Heart right ventricle (tissue), 16 donors: ENCODE measurements at places on chromosomes 3 and 15.

GRCh38 chr15:43930079-43930478 is 103.3 kb downstream of the WDR76 start:
- H3K36me3 ChIP-seq = no peaks in the 10 kb centered on the region
- DNase-seq = no peak
- no peak overlapping the region for H3K4me3 ChIP-seq
- H3K27ac ChIP-seq = no peak overlapping the region
- no peaks in the 10 kb centered on the region for H3K27me3 ChIP-seq

GRCh38 chr3:148062590-148062989 is 635.1 kb upstream of the AGTR1 start:
- no peak for DNase-seq
- no peaks in the 10 kb centered on the region for H3K4me1 ChIP-seq
- H3K36me3 ChIP-seq = no peaks in the 10 kb centered on the region
- H3K4me3 ChIP-seq = no peak overlapping the region
- H3K27me3 ChIP-seq = no peaks in the 10 kb centered on the region
- H3K27ac ChIP-seq = no peak overlapping the region

- no peaks in the 10 kb centered on the region for H3K36me3 ChIP-seq
- no peak for DNase-seq
- H3K4me1 ChIP-seq = peaks cover 24% of the 10 kb centered on the region
- no peaks in the 10 kb centered on the region for H3K27me3 ChIP-seq
Observed at GRCh38 chr3:152200476-152201420, 68.0 kb upstream of the MBNL1 start.

DNA sequence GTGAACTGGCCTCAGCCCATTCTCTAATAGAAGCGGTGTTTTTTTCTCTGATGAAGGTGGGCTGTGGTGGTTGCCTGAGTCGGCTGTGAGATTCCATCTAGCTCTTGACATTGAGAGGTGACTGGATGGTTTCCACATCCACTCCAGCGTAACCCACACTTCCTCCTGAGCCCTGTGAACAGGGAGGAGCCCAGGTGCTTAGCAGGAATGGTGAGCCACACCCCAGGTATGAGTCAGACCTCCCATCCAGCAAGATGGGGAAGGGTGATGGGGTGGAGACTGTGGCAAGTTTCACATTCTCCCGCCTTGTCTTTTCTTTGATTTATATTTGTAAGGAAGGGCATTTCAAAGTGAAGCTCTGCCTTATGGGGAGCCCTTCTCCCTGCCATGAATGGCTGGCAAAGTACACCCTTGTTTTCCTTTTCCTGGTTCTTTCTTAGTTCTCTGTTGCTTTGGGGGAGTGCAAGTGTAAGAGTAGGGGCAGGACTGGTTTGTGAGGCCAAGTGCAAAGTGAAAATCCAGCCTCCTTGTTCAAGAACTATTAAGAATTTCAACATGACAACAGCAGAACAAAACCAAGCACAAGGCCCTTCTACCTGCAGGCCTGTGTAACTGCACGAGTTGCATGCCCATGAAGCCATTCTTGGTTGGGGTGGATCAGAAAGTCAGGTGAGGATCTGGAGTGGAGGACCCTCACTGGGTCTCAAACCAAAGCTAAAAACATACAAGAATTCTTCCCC is 4.6 kb upstream of the TPRG1 start:
- H3K4me1 ChIP-seq = no peaks in the 10 kb centered on the region
- no peaks in the 10 kb centered on the region for H3K36me3 ChIP-seq
- no peak for DNase-seq

- H3K36me3 ChIP-seq = no peaks in the 10 kb centered on the region
- no peak overlapping the region for H3K4me3 ChIP-seq
- H3K4me1 ChIP-seq = no peaks in the 10 kb centered on the region
- DNase-seq = no peak
- H3K27me3 ChIP-seq = no peaks in the 10 kb centered on the region
Observed at GRCh38 chr3:11917051-11917450, 70.4 kb upstream of the TAMM41 start.

- peak overlapping the region; percentile 18 for H3K4me3 ChIP-seq
- no peak overlapping the region for H3K27ac ChIP-seq
- no peak for DNase-seq
- H3K4me1 ChIP-seq = peaks cover 8% of the 10 kb centered on the region
Observed at GRCh38 chr3:50194903-50195500, 3.6 kb downstream of the GNAT1 start.

DNA sequence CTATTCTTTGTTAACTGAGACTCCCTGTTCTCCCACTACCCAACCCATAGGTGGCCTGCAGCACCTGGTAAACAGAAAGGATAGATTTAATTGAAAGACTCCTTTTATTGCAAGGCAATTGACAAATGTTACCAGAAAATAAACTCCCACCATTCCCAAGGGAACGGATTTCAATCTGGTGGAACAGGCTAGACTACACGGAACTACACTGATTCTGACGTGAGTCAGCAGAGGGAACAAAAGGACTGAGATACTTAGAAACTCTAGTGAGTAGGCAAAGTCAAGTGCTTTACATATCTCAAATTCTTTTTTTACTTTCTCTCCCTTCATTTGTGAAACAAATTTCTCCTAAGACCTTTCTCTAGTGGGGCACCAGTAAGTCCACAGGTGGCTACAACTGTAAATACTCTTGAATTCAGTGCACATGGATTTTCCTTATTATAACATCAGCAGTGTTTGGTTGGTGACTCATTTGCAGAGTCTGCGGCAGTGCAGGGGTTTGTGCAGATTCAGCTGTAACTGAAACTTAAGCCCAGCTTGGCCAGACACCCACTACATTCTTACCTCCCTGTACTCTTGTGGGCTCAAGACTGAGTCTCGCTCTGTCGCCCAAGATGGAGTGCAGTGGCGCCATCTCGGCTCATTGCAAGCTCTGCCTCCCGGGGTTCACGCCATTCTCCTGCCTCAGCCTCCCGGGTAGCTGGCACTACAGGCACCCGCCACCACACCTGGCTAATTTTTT is 34.3 kb upstream of the PLSCR2 start:
- H3K4me3 ChIP-seq = no peak overlapping the region
- DNase-seq = no peak
- no peaks in the 10 kb centered on the region for H3K27me3 ChIP-seq
- H3K4me1 ChIP-seq = peaks cover 31% of the 10 kb centered on the region
- no peaks in the 10 kb centered on the region for H3K36me3 ChIP-seq

DNA sequence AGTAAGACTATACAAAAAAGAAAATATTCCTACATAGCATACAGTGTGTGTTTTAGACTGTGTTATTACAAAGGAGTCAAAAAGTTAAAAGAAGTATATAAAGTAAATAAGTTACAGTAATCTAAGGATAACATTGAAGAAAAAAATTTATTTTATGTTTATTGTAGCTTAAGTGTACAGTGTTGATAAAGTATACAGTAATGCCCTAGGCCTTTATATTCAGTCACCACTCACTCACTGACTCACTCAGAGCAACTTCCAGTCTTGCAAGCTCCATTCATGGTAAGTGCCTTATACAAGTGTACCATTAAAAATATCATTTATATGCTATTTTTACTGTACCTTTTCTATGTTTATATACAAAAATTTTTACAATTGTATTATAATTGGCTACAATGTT is 220.1 kb downstream of the BCHE start:
- no peak for DNase-seq
- no peak overlapping the region for H3K27ac ChIP-seq
- H3K4me3 ChIP-seq = no peak overlapping the region
- no peaks in the 10 kb centered on the region for H3K36me3 ChIP-seq
- H3K4me1 ChIP-seq = no peaks in the 10 kb centered on the region

GRCh38 chr3:188339410-188340295 is 185.7 kb downstream of the LPP start:
- H3K4me1 ChIP-seq = peaks cover 25% of the 10 kb centered on the region
- H3K4me3 ChIP-seq = no peak overlapping the region
- H3K27me3 ChIP-seq = no peaks in the 10 kb centered on the region
- H3K36me3 ChIP-seq = no peaks in the 10 kb centered on the region
- DNase-seq = no peak
- peak overlapping the region; percentile 8 for H3K27ac ChIP-seq

DNA sequence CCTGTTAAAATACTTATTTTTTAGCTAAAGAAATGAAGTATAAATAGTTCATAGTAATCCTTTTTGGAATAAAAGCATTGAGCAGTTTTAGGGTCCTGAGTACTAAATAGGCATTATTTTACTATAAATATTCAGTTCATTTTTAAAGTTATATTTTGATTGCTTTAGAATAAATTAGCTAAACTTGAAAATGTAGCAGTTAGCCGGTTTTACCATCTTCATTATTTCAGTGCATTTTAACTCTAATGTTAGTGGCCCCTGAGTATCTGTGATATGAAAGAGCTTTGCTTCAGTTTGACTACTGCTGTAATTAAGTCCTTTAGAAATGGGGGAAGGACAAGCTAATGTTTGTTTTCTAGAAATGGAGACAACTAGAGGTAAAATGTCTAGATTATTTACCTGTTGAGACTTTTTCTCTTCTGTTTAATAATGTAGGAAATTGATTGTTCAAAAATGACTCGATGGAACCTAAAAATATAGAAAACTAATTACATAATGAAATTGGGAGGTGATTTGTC is 3.6 kb downstream of the SMC4 start:
- H3K4me3 ChIP-seq = peak overlapping the region; percentile 79
- DNase-seq = no peak
- no peaks in the 10 kb centered on the region for H3K27me3 ChIP-seq
- H3K36me3 ChIP-seq = no peaks in the 10 kb centered on the region
- no peak overlapping the region for H3K27ac ChIP-seq

DNA sequence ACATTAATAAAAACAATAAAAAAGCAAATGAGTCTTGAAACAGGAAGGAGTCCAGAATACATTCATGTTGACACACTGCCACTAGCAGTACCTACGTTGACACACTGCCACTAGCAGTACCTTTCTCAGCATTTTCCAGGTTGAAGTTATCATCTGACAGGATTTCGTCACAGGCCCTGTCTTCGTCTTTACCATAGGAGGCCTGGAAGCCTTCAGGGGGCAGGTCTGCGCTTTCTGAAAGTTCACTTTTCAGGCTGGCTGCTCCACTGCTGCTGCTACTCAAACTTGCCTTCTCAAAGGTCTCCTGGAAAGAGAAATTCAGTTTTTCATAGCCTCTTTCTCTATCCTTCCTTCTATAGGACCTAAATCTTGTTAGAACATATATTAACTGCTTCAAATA is 194.7 kb downstream of the NEK10 start:
- H3K4me3 ChIP-seq = no peak overlapping the region
- H3K27ac ChIP-seq = no peak overlapping the region
- H3K36me3 ChIP-seq = no peaks in the 10 kb centered on the region
- DNase-seq = no peak
- no peaks in the 10 kb centered on the region for H3K27me3 ChIP-seq
- no peaks in the 10 kb centered on the region for H3K4me1 ChIP-seq

- peak overlapping the region; percentile 86 for H3K27ac ChIP-seq
- H3K4me3 ChIP-seq = peak overlapping the region; percentile 64
- peaks cover 47% of the 10 kb centered on the region for H3K4me1 ChIP-seq
- H3K36me3 ChIP-seq = no peaks in the 10 kb centered on the region
Observed at GRCh38 chr3:42701371-42702065, 1.1 kb downstream of the HHATL start.

DNA sequence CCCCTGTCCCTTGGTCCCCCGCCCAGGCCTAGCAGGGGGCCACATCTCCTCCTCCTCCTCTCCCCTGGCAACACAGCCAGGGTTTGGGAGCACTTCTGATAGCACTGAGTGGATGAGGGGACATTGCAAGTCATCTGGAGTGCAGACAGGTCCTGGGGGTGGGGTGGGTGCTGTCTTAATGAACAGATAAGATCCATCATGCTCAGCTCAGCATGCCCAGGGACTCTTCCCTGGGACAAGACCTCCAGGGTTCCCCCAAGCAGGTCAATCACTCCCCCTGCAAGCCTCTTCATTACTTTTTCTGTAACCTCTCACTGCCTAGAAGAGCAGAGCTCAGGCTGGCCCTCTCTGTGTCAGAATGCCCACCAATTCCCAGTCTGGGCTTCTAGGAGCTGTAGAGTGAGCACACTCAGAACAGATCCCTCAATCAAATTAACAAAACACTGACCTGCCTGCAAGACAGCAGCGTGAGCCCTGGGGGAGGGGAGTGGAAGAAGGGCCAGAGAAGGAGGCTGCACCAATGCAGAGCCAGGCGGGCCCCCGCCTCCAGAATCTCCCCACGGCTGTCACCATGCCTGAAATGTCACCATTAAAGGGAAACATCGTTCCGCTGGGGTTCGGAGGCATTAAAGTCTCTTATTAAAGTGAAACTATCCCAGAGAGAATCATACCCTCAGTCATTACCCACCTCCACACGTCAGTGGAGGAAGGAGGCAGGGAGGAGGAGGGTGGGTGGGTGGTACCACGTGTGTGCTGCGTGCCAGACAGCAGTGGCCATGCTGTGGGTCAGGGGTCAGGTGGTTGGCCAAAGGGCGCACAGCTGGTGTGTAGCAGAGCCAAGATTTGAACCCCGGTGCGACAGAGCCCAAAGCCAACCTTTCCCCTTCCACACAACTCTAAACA is 114.7 kb upstream of the LINGO1 start:
- no peak overlapping the region for H3K4me3 ChIP-seq
- DNase-seq = no peak
- H3K36me3 ChIP-seq = no peaks in the 10 kb centered on the region
- H3K4me1 ChIP-seq = no peaks in the 10 kb centered on the region
- H3K27ac ChIP-seq = no peak overlapping the region

DNA sequence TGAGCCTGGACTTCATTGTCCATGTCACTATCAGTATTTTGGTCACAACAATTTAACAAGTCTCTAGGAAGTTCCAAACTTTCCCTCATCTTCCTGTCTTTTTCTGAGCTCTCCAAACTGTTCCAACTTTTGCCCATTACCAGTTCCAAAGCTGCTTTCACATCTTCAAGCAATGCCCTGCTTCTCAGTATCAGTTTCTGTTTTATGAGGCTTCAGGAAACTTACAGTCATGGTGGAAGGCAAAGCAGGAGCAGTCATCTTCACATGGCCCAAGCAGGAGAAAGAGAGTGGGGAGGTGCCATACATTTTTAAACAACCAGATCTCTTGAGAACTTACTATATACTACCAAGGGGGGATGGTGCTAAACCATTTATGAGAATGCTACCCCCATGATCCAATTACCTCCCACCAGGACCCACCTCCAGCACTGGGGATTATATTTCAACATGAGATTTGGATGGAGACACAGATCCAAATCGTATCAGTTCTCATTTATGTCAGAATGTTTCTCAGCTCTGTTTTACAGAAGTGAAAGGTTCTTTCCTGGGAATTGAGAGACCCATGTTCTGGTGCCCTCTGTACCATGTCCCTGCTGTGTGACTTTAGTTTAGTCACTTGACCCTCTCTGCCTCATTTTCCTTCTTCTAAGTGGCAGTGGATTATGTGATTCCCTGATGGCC is 169.7 kb downstream of the PLCL2 start:
- no peak overlapping the region for H3K27ac ChIP-seq
- H3K36me3 ChIP-seq = no peaks in the 10 kb centered on the region
- no peak for DNase-seq
- peaks cover 27% of the 10 kb centered on the region for H3K4me1 ChIP-seq
- H3K27me3 ChIP-seq = no peaks in the 10 kb centered on the region
- no peak overlapping the region for H3K4me3 ChIP-seq
